HL-60 (cell line): ENCODE measurements at places on chromosomes 7 and 10.

DNA sequence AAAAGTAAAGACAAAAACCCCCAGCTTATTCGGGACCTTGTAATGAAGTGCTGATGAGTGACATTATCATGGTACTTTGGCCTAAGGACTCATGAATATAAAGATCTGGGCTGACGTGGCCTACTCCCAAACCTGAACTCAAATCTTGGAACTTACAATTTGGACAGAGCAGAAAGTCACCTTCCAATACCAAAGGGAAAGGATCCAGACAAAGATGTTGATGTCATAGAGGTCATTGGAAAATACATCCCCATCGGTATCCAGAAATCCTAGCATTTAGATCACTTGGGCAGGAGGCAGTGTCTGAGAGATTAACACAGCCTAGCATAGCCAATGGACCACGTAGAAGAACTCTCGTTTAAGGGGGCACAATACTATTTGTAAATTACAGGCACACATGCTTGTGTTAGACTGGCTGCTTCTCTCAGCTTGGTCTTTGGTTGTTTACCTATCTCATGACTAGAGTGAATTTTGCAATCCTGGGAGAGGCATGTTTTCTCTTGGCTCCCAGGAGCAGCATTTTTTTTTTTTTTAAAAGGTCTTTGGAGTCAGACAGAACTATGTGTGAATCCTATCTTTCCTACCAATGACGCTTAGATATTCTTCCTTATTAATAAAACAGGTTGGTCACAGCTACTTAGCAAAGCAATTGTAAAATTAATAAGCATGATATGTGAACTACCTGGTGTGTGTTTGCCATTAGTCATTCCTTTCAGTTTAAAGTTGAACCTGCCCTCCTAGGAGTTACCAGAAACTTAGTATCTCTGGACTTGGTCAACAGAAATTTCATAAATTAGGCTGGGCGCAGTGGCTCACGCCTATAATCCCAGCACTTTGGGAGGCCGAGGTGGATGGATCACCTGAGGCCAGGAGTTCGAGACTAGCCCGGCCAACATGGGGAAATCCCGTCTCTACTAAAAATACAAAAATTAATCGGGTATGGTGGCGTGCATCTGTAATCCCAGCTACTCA, 27.8 kb upstream of the MRPS33 start:
- DNase-seq = no peak

- no peak for DNase-seq
Observed at GRCh38 chr7:111560773-111561653, 1.3 kb downstream of the IMMP2L start.

GRCh38 chr7:31304446-31304845, 36.1 kb downstream of the NEUROD6 start:
- no peak for DNase-seq

GRCh38 chr10:89062861-89063260, 72.3 kb downstream of the FAS start:
- DNase-seq = no peak

DNA sequence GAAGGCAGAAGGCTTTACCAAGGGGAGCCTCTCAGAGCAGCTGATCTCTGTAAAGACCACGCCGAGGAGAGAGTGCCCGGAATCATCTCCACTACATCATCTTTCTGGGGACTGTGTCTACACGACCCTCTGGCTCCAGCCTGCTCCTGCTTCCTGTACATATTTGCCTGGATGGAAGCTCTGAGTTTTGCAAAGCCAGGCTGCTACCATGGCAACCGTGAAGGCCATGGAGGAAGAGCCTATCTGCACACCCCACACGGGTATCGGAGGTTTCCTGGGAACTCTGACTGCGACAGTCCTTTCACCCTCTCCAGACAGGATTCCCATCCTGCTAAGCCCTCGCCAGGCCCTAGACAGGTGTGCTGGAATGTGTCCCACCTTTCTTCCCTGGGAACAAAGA, 83.4 kb upstream of the TNRC18 start:
- no peak for DNase-seq

- DNase-seq = no peak
Observed at GRCh38 chr7:76340617-76341131, 18.1 kb downstream of the YWHAG start.

GRCh38 chr7:7432979-7433378, 102.7 kb downstream of the COL28A1 start:
- no peak for DNase-seq

DNA sequence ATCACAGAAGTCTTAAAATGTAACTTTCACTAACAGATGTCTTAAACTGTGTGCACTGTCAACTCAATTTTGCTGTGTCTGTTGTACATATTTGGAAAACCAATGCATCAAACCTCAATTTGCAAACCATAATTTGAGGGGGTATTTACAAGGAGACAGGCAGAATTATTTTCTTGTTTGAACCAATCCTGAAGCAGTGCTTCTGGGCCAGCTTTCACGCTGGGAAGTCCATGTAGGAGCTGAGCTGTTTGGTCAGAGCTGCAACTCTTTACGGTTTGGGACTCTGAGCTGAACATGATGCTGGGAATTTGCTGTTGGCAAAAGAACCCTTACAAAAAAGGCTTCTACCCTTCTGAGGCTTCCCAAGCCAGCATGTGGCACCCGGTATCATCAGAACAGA, 43.2 kb upstream of the EPC1 start:
- no peak for DNase-seq

GRCh38 chr7:80369321-80369720, 142.5 kb downstream of the GNAT3 start:
- DNase-seq = no peak

- DNase-seq = no peak
Observed at GRCh38 chr10:30656233-30656632, 26.7 kb upstream of the LYZL2 start.

GRCh38 chr10:96671211-96671890, 49.0 kb downstream of the PIK3AP1 start:
- no peak for DNase-seq

- no peak for DNase-seq
Observed at GRCh38 chr10:21284301-21284700, 241.2 kb downstream of the SKIDA1 start.

DNA sequence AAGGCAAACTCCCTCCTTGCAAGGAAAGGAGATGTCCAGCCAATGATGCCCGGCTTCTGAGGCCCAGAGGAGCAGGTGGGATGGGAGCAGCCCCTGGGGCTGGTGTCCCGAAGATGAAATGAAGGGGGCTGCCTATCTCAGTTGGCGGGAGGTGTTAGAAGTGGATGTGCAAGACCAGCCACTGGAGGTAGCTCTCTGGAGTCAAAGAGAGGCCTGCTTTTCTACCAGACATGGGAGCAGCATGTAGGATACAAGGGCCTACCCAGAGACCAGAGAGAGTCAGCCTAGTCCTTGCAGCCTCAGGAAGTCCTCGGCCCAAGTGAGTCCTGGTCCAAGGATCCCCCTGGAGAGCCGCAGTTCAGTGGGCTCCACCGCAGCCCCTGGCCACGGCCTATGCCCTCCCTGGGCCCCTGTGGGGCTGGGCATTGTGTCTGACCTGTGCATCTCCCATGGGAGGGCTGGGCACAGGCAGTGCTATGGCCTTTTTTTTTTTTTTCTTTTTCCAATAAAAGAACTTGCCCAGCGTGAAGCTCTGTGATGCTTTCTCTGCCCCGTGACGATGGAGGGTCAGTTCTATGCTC, 17.7 kb downstream of the GOLGA7B start:
- no peak for DNase-seq

DNA sequence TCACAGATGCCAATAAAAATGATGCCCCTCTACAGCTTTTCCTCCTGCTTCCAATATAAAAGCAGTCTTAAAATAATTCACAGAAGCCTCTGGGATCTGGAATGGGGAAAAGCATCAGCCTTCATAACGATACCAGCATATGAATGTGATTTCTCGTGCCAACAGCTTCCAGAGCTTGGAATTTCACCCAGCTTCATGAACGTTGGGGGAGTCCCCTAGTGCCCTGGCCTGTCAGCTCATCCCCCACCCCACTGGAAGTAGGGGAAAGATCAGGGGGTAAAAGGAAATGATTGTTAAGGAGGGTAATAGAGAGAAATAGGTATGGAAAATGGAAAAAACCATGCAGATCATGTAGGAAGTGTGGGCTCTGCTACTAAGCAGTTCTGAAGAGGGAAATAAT, 253.6 kb downstream of the INHBA start:
- no peak for DNase-seq

GRCh38 chr7:125154930-125155329, 225.3 kb upstream of the POT1 start:
- no peak for DNase-seq

- DNase-seq = no peak
Observed at GRCh38 chr10:98414932-98415730, at the start of gene PYROXD2. Gene PYROXD2 (minus strand): TSS chr10:98415182. CDS start chr10:98415135, 47 bp downstream.

GRCh38 chr10:1121271-1121970, 65.2 kb downstream of the WDR37 start:
- DNase-seq = no peak

- DNase-seq = no peak
Observed at GRCh38 chr7:158646766-158647474, 57.7 kb downstream of the NCAPG2 start.

GRCh38 chr10:86958116-86958900, at the start of gene SNCG:
Gene SNCG (plus strand): TSS chr10:86958599. CDS start chr10:86958698, 99 bp downstream.
- DNase-seq = no peak

DNA sequence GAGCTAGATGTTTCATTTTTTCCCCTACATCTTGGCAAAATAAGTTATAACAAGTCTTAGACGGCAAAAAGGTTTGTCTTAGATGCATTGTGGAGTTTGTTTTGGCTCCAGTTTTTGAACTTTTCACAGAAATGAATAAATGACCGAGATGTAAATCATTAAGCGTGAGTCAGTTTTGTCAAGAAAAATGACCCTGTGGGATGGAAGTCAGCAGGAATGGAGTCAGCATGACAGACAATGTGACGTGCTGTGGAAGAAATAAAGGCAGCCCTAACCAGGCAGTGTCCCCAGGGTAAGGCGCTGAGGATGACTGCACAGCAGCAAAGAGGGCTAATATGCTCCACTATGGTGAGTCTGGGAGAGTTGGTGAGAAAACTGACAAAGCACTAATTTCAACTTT, 163.2 kb downstream of the NOC3L start:
- no peak for DNase-seq

- DNase-seq = peak; percentile 43
Observed at GRCh38 chr10:48523820-48524758, 80.8 kb downstream of the ARHGAP22 start.

- DNase-seq = no peak
Observed at GRCh38 chr10:123359539-123359938, 205.3 kb downstream of the BUB3 start.

DNA sequence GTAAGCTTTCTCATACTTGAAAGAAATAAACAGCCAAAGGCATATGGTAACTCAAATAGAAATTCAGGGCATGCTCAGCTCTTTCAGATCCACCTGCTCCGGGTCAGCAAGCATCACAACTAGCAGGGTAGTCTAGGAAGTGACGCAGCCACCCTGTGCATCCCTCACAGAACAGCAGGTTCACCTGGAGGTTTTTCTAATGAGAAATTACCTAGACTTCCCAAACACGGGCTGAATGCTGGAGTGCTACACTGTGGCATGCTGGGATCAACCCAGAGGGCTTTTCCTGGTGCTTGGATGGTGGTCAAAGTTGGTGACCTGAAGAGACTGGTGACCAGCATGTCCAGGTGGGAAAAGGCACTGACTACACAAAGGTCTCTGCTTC, 66.8 kb upstream of the DNAJB6 start:
- no peak for DNase-seq

DNA sequence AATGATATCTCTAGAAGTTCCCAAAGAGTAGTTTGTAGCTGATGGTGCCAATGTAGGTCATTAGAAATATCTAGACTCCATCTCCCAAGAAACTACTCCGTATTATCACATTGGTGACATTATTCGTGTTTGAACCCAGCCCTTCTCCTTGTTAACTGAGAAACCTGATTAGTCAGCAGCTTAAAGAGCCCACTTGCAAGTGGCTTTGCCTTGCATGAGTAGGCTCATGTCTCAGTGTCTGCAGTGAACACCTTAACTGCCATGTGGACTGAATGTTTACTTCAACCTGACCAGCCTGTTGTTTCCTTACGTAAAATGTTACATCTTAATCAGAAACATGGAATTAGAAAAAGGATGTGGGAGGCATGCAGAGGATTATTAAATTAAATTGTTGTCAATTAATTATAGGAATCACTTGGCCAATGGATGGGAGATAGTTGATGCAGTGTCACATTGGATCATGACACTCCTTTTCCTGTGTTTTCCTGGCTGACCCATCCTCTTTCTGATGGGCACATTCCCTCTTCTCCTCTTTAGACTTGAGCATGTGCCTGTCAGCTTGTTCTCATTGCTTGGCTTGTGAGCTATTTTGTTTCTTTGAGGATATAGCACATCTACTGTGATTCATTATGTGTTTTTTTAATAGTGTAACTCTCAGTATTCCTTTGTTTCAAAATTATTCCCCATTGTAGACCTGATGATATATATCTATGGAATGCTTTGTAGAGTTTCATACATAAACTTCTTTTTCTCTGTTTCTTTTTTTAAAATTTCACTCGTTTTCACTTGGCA, 18.0 kb downstream of the STARD3NL start:
- no peak for DNase-seq

- DNase-seq = peak; percentile 22
Observed at GRCh38 chr10:5305374-5305773, 59.4 kb upstream of the UCN3 start.

DNA sequence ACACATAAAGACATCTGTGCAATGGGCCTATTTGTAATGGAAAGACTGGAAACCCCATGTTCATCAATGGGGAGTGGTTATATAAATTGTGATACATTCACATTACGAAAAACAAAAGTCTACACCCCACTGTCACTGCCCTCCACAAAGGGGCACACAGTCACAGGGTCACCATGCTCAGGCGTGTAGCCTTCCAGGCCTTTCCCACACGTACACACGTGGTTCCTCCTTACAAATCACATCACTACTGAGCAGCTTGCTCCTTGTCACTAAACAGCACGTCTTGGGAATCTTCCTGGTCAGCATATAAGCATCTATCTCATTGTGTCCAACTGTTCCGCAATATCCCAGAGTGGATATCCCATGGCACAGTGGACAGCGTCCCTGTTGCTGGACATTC, 163.1 kb downstream of the SLIT1 start:
- DNase-seq = no peak

DNA sequence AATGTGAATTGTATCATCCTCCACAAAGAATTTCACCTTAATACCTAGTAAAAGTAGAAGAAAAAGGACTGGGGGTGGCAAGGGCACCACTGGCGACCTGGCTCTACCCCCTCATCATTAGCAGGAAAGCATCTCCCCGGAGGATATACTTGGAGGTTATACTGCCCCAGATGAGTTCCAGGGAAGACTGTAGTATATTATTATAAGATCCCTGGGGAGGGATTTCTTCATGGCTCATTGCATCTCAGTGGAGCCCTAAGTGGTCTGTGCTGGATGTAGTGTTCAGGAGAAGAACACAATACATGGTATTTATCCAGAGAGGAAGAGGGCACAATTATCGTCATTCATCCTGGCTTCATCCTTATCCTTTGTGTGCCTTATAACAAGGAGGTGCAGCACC, 14.2 kb upstream of the DYNC1I1 start:
- DNase-seq = no peak
